ENCODE measurements at places on chromosomes 2 and 18. TPM values are rescaled to one million over a fixed set of nuclear protein-coding genes. Genes with fewer than 3 reads are reported as not detected.

- DNase-seq, result no peak
Observed at GRCh38 chr2:210203147-210203546, 22.1 kb downstream of the ACADL start.

DNA sequence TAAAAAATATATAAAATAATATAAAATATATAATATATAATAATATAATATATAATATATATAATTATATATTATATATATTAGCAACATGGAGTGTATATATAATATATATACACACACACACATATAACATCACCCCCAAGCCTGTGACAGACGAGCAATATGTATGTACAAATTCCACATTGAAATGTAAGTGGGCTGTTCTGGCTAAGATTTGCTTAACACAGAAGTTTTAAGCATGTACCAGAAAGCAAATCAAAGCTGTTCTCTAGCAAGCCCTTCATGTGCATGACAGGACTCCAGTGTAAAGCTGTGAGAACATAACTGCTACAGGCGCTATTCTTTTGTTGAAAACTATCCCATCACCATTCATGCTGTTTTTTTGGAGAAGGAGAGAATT lies 261.7 kb upstream of the TNP1 start:
- no peak for DNase-seq

DNA sequence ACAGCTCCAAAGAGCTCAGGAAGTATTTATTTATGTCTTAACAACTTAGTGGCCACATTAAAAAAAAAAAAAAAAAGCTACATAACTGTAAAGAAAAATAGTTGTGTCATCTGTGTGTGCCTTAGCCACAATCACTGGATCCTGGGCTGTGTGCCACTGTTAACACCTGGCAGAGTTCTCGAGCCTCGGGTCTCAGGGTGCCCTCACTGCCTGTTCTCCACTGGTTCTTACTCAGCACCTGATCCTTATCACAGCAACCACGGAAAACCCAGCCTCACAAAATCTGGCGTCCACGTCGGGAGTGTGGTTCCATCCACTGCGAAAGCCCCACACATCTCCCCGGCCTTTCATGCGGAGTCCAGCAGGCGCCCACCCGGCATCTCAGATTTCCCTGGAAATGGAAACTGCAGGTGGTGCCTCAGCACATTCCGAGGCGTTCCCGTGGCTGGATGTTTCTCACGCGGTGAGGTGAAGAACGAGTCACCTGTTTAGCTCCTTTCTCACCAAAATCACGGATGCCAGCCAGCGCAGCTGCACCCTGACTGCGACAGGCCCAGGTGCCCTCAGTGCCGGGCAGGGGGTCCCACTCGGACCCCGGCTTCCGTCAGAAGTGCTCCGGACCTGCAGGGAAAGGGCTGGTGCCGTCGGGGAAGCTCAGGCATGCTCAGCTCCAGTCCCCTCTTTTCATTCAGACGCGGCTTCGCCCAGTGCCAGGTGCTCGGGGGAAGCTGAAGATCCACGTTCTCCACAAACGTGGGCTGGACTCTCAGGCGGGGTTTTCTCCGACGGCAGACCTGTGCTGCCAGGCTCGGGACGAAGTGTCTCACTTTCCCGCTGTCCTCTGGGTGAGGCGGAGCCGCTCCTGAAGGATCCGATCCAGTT lies 198.7 kb upstream of the SALL3 start:
- DNase-seq, result no peak

DNA sequence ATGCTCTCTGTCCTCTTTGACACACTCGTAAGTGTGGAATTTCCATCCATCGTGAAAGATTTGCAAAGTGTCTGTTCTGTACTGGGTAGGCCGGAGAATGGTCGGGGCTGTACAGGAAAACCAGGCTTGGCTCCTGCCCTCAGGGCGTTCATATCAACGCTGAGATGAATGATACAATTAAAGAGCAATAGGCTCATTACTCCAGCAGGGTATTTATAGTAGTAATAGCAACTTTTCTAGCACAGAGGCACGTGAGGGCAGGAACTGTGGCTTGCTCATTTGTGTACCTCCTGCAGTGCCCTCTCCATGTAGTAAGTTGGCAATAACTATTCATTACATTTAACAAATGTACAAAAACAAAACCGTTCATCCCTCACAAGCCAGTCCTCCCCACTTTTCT lies 5.3 kb upstream of the NCK2 start:
- DNase-seq, result no peak

- no peak for DNase-seq
Observed at GRCh38 chr2:50535971-50536759, 495.8 kb downstream of the NRXN1 start.

DNA sequence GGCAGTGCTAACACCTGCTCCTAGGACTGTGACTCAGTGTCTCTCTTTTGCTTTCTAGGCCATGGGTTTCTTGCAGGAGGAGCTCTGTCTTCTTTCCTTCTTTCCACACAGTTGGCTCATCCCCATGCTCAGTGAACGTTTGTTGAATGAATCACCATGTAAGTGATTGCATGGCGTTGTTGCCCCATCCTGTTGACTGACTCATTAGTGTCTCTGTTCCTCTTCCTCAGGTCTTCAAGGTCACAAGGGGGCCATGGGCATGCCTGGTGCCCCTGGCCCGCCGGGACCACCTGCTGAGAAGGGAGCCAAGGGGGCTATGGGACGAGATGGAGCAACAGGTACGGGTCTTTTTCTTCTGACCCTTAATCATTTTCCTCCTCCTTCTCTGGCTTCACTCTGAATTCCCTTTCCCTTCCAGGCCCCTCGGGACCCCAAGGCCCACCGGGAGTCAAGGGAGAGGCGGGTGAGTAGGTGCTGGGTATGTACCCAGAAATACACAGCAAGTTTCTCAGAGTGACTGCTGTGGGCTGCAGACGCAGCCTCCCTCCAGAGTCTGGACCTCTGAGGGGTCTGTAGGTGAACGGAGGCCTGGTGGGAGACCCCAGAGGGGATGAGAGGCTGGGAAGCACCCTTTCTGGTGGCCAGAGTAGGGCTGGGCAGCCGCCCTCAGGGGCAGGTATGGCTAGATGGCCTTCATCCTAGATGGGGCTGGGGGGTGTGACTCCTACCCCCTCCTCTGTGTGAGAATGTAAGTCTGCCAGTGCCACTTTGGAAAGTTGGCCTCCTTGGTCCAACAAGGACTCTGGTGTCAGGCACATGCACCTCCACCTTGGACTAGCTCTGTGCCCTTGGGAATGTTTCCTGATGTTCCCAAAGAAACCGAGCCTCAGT lies 32.4 kb downstream of the MARCO start:
- DNase-seq, result peak; percentile 8

DNA sequence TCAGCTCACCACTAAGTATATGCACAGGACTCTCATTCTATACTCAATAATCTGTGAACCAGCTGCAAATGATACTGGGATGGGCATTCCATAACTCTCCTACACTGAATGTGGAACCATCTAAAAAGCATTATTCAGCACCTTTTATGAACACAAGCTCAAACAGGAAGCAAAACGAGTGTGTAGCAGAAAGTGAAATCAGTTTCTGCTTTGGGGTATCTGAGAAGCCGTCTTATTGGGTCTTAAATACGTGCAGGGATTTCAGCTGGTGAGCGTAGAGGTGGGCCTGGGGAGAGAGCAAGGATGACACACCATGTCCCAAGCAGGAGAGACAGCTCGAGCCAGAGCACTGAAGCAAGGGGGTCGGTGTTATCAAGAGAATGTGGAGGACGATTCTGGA lies 120.0 kb upstream of the TTN start:
- no peak for DNase-seq

GRCh38 chr18:78192054-78192453 lies 787.6 kb upstream of the SALL3 start:
- peak; percentile 46 for DNase-seq

DNA sequence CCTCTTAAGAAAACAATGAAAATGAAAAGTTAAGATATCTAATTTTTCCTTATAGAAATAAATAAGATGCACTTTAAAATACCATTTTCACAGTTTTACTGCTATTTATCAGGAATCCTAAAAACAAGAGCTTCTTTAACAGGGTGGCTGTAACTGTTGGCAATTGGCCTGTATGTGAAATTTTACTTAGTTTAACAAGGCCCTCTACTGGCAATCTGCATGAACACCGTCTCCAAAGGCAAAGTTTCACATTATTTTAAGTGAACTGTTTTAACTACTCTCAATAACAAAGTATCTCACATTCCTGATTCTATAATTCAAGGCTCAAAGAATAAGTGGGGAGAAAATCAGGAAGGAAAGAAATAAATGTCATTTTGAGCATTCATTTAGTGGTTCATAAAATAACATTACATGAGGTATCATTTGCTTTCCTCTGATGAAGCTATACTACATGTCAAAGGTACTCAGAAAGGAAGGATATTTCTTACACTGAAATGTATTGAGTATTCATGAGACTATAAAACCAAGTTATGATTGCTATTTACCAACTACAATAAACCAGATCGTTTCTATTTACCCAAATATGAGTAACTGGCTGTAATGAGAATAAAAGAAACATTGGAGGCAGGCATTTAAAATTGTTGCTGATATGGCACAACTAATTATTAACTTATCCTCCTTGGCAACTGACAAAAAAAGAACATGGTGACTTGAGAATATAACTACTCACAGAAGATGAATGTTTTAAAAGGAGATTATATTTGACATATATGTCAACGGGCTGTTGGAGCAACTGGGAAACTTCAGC lies 7.0 kb downstream of the NCKAP5 start:
- DNase-seq, result no peak

- no peak for DNase-seq
Observed at GRCh38 chr2:44758591-44758990, 182.9 kb upstream of the SIX3 start.

DNA sequence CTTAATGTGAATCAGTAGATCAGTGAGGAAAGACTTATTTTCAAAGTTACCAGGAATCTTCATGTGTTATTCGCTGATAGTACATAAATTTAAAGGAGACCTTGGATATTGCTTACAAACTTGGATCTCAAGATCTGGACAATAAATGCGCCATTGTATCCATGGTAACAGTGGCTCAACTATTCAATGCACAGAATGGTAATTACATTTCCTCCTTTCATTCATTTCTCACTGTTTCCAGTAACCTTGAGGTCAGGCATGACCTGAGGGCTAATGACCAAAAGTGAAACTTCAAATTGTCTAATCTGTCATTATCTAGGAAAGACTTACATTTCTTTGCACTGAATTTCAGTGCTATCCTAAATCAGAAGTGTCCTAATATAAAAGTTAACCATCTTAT lies 8.1 kb downstream of the LRP2 start:
- no peak for DNase-seq

- no peak for DNase-seq
Observed at GRCh38 chr2:237773826-237774225, 24.8 kb upstream of the RBM44 start.

DNA sequence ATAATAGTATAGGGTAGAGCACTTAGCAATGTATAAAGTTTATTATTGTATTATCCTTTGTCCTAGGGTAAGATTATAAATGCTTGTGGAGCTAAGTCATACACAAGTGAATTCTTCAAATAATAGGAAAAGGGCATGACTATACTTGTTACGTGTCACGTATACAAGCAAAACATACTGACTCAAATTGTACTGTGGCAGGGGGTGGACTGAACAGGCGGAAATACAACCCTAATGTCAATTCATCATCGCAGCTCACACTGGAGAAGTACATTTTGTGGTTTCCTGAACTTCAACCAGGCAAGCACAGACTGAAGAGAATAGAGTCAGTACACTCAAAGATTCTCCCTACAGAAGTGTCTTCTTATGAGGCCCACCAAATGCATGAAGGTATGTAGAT lies 201.0 kb downstream of the MBD2 start:
- no peak for DNase-seq

- no peak for DNase-seq
Observed at GRCh38 chr2:105329197-105329554, 359 bp downstream of the TGFBRAP1 start.

GRCh38 chr2:6412533-6413091 lies 453.1 kb downstream of the CMPK2 start:
- DNase-seq, result no peak

- no peak for DNase-seq
Observed at GRCh38 chr2:47964722-47965434, 58.6 kb upstream of the FBXO11 start.

GRCh38 chr2:26978061-26978596 lies 7.7 kb downstream of the MAPRE3 start:
- DNase-seq, result peak; percentile 71

GRCh38 chr2:234676109-234676782 lies 179.4 kb upstream of the ARL4C start:
- DNase-seq, result no peak

DNA sequence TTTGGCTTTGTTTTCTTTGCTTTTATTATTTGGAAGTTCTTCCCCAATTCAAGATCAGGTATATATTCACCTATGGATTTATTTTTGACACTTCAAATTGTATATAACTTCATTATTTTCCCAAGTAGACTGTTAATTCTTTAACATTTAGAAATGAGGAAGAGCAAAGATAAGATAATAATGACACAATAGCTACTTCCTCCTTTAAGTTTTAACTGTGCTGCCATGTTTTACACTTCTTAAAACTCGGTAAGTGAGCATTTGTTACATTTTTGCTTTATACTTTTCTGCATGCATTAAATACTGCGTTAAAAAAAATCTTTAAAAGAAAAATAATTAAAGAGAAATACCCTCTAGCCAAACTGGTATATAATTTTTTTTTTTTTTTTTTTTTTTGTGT lies 32.5 kb downstream of the SLC66A3 start:
- DNase-seq, result no peak

GRCh38 chr2:213834746-213835145 lies 550.5 kb downstream of the SPAG16 start:
- DNase-seq, result no peak

- no peak for DNase-seq
Observed at GRCh38 chr2:60246583-60246982, 306.9 kb downstream of the BCL11A start.

GRCh38 chr2:85243101-85244072 lies 84.4 kb downstream of the TGOLN2 start:
- DNase-seq, result no peak

DNA sequence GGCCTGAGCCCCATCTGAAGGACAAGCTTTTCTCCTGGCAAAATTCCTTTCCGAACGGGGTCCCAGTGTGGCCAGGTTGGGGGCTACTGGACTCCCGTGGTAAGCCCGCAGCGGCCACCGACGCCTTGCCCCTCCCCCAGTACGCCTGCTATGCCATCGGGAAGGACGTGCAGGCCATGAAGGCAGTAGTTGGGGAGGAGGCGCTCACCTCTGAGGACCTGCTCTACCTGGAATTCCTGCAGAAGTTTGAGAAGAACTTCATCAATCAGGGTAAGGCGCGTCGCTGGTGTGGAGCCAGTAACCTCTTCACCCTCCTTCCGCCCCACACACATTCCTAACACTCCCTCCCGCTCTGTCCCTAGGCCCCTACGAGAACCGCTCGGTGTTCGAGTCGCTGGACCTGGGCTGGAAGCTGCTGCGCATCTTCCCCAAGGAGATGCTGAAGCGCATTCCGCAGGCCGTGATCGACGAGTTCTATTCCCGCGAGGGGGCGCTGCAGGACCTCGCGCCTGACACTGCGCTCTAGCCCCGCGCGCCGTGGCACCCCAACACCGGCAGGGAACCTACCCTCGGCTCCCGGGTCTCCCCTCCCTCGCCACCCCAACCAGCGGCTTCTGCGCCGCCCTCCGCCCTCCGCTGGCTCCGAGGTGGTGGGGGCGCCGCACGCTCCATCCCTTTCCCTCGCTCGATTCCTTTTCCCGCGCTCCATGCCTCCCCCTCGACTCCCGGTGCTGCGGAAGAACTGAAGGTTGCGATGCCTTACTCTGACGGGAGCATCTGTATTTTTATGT lies 13.6 kb upstream of the ANKRD53 start:
- DNase-seq, result peak; percentile 71

The CELF4 gene
- 3.8 TPM for total RNA-seq

The C2orf80 gene
- not detected for total RNA-seq

The TMEFF2 gene
- total RNA-seq, result 12.8 TPM

The AMMECR1L gene
- 14.4 TPM for total RNA-seq

The AQP12A gene
- total RNA-seq, result not detected

The MARCHF4 gene
- 0.09 TPM for total RNA-seq

The UGT1A3 gene
- total RNA-seq, result 0.86 TPM

The TEKT4 gene
- 0.14 TPM for total RNA-seq
